Liver (tissue), 10 donors: ENCODE measurements at places on chromosomes 7 and 10.

GRCh38 chr10:359093-359492, 223.8 kb downstream of the ZMYND11 start:
- no peak for DNase-seq

DNA sequence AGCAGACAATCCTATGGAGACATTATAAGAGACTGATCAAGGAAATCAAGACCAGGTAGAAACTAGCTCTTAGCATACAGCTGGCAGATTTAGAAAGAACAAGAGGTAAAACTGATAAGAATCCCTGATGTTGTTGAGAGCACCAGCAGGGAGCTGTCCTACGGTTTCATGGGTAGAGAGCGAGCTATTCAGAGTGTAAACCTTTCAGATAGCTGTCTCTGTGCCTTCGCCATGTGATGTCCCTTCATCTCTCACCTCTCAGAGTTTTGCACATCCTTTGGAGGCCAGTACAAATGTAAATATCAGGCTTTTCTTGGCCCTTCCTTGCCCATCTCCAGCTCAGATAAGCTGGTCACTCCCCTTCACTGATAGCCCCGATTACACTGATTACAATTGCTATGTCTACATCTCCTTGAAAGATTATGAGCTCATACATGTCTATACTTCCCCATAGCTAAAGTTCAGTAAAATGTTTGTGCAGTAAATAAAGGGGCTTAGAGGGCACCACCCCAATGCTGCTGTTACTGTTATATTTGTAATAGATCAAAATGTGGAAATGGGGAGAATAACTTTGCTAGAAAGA, 21.9 kb downstream of the THSD7A start:
- DNase-seq: no peak

GRCh38 chr7:43294080-43294630, 181.7 kb downstream of the HECW1 start:
- DNase-seq: no peak

- no peak for DNase-seq
Measured at GRCh38 chr10:23088609-23089008, 6.8 kb upstream of the MSRB2 start.

GRCh38 chr7:24795407-24795767, 38.1 kb upstream of the GSDME start:
- no peak for DNase-seq
